ENCODE measurements at places on chromosomes 3 and 15.

GRCh38 chr3:38554127-38554827 lies 58.1 kb downstream of the EXOG start:
- DNase-seq, result no peak

- no peak for DNase-seq
These were observed 342.7 kb downstream of the PTPRG start for GRCh38 chr3:61903931-61904657.

DNA sequence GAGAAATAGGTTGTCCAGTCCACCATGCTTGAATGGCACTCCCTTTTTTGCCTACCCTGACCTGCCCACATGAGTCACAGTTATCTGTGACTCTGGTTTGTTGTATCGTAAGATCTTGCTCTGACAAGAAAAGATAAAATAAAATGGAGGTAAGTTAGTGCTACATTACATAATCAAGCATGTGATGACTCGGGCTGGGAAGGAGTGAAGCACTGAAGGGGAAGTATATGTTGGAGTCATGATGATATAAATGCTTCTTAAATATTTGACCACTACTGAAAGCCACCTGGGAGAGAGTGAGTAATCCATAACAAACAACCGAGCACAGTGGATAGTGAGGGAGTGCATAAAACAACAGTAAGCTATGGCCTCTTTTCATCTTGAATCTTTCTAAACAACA lies 124.4 kb downstream of the SHOX2 start:
- no peak for DNase-seq

GRCh38 chr3:36058404-36059030 lies 321.8 kb upstream of the STAC start:
- DNase-seq, result no peak

- no peak for DNase-seq
These were observed 23.4 kb downstream of the PXK start for GRCh38 chr3:58356054-58356453.

DNA sequence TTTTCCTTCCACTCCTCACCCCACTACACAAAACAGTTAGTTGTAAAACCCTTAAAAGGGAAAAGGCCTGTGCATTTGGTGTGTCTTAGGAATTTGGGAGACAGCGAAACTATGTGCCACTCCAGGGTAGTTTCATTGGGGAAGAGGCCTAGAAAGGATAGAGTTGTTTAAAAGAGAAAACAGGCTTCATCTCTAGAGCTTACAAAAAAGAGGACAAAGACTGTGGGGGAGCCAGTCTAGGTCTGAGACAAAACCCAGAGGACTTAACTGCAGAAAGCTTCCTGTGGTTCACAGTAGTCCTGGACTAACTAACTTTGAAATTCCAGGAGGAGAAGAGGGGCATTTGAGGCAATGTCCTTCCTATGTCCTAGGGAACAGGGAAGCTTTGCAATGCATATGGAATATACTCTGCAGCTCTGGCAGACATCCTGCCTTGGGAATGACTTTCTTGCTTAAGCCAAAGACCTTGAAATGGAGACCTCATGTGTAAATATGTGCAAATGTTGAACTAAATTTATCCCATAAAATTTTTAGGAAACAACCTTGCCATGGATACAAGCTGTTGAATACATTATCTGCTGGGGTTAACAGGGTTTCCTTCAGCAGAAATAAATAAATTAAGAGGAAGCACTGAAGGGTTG lies 159.4 kb downstream of the LSAMP start:
- DNase-seq, result no peak

DNA sequence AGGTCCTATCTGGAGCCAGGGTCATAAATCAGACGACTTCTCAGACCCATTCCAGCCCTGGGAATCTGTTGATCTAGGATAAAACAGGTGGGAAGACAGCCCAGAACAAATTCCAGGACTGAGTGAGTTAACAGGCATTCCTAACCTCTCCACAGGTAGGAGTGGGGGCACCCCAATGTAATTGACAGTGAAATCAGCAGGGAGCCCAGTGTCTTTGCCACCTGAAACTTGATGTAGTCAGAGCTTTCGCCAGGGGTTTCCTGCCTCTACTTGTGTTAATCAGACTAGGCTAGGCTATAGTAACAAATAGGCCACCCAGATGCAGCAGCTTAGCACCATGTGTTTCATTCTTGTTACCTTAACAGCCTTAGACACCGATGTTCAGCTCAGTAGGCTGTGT lies 2.7 kb upstream of the HEG1 start:
- DNase-seq, result no peak

GRCh38 chr3:125479091-125479490 lies 40.9 kb downstream of the SNX4 start:
- no peak for DNase-seq

DNA sequence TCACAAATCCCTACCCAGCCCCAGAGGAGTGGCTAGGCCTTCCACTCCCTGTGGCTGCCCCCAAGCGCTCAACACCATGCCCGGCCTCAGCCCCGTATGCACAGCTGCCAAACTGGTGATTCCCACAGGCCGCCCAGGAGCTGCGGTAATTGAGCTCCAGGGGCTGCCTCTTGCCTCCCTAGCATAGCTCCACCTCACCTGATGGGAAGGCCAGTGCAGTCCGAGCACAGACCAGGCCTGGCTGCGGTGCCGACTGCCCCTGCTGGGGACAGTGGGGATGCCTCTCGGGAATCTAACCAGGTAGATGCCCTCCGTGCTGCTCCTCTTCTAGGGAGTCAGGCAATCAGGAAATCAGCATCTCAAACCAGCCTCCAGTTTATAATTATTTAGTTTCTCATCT lies 25.9 kb downstream of the SCN5A start:
- no peak for DNase-seq

DNA sequence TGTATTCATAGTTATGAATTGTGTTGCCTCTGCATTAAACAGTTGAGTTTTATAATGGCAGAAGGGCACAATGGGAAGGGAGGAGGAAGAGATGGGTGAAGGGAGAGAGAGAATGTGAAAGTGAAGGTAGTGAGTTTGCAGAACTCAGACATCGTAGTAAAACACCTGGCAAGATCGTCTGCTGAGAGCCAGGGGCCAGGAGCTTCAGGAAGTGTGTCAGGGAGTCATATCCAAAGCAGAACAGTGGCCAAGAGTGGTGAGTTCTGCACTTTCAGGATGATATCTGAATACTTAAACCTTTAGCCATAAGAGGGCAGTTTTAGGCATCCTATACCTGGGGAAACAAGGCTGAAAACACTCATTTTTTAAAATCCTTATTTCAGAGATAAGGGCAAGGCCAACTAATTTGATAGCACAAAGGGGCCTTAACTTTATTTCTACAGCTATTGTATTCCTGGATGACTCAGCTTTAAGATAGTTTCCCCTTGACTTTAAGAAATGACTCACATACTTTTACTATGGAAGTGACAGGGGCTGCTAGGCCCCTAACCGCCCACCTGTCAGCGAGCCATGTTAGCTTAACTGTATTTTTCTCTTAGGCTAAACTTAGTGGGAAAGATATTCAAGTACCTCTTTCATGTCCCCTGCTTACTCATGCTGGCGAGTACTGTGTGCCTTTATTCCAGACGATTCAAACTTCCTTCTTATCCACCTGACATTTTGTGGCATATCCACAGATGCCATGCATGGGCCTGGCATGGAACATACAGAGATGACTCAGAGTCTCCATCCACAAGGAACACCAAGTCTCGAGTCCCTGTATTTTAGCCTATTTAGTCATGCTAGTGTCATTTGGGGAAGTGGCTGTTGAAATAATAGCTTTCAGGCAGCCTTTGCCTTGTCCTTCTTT lies 53.9 kb downstream of the RLBP1 start:
- no peak for DNase-seq
